ENCODE measurements at places on chromosomes 4 and X. TPM values are rescaled to one million over a fixed set of nuclear protein-coding genes. Genes with fewer than 3 reads are reported as not detected.

DNA sequence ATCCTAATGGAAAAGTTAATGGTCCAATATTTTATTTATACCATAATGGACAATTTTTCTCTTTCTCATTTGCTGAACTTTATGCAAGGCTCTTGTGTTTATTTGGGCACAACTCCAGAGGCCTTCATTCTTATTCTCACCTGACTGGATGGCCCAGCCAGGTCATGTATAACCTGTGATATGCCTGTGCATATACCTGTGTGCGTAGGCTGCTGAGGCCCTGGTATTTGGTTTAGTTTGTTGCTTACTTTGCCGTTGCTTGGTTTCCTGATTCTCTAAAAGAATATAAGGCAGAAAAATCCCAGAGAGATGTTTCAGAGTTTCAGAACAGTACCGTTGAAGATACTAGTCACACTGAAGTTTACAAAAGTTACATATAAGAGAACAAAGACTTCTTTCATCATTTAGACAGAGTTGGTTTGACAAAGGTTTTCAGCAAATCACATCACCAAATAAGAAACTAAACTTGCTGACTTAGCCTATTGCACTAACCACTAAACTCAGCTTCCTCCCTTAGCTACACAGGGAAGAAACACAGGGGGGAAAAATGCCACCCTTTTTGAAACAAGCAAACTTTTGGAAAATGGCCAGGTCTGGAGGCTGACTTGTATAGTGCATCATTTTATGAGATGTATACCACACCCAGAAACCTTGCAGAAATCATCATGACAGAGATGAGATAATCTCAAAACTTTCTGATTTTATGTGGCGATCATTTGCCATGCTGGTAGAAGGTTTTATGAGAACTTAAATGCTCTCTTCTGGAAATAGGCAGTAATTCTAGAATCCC is 248.5 kb downstream of the GRIA3 start:
- no peaks in the 10 kb centered on the region for H3K36me3 ChIP-seq
- H3K4me3 ChIP-seq = no peak overlapping the region
- H3K27ac ChIP-seq = no peak overlapping the region
- no peaks in the 10 kb centered on the region for H3K27me3 ChIP-seq

GRCh38 chrX:97876697-97877407 is 993.1 kb downstream of the RPA4 start:
- no peak for DNase-seq
- no peak overlapping the region for H3K27ac ChIP-seq
- no peaks in the 10 kb centered on the region for H3K27me3 ChIP-seq
- no peak overlapping the region for H3K4me3 ChIP-seq
- H3K4me1 ChIP-seq = no peaks in the 10 kb centered on the region

DNA sequence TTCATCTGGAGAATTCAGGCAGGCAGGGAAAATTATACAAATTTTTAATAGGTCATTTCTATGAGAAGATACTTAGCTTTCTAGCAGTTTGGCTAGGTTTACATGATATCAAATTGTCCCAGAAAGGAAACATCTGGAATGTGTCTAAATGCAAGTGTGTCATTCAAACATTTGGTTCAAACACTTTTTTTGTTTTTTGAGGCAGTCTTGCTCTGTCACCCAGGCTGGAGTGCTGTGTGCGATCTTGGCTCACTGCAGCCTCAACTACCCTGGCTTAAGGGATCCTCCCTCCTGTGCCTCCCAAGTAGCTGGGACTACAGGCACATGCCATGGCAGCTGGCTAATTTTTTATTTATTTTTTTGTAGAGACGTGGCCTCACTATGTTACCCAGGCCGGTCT is 31.6 kb downstream of the SPARCL1 start:
- no peak overlapping the region for H3K4me3 ChIP-seq
- H3K36me3 ChIP-seq = no peaks in the 10 kb centered on the region
- no peak for DNase-seq

GRCh38 chr4:52197306-52197705 is 146.2 kb downstream of the SPATA18 start:
- no peaks in the 10 kb centered on the region for H3K4me1 ChIP-seq
- no peaks in the 10 kb centered on the region for H3K27me3 ChIP-seq
- no peak overlapping the region for H3K27ac ChIP-seq
- no peak overlapping the region for H3K4me3 ChIP-seq
- H3K36me3 ChIP-seq = no peaks in the 10 kb centered on the region

Gene SYTL4
- total RNA-seq = not detected

- H3K36me3 ChIP-seq = no peaks in the 10 kb centered on the region
- no peaks in the 10 kb centered on the region for H3K4me1 ChIP-seq
- no peaks in the 10 kb centered on the region for H3K27me3 ChIP-seq
Observed at GRCh38 chrX:148865277-148866210, 365.1 kb downstream of the AFF2 start.

DNA sequence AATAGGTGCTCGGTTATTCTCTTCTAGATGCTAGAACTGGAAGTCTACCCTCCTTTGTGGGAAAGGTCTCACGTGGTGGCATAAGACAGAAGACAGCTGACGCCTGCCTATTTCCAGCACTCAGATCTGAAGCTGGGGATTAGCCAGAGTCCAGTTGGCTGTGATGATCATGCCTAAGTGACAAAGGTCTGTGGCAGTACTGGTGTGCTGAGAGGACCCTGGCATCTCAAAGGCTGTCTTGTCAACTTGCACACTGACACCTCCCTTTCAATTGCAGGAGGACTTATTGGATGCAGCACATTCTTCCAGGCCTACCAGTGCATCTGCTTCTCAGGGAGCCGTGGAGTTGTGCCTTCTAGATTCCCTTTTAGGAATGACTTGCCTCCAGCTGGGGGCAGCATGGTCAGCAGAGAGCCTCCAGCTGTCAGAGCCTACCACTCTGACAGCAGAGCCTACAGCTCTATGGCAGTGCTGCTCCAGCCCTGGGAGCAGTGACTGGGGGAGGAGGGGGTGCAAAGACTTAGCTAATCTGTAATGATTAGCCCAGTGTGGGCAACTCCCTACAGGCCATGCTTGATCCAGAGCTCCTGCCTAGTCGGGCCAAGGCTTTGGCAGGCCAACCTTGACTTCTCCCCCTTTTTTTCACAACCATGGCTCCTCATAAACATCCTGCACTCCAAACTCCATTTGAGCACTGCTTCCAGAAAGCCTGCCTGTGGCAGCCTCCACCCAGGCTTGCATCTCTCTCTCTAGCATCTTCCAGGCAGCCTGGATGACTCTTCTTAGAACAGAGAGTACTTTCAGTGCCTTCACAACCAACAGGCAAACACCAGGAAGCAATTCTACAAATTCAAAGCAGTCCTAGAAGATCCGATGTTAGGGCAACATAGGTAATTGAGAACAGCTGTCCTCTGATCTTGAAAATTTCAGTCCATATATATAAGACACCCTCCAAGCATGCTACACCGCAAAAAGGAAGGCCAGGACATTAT is 13.8 kb upstream of the FGFBP2 start:
- no peaks in the 10 kb centered on the region for H3K27me3 ChIP-seq
- DNase-seq = no peak
- H3K36me3 ChIP-seq = no peaks in the 10 kb centered on the region
- no peak overlapping the region for H3K4me3 ChIP-seq
- H3K27ac ChIP-seq = no peak overlapping the region
- H3K4me1 ChIP-seq = no peaks in the 10 kb centered on the region

GRCh38 chrX:10800796-10801195 is 180.4 kb upstream of the MID1 start:
- H3K4me3 ChIP-seq = no peak overlapping the region
- H3K4me1 ChIP-seq = no peaks in the 10 kb centered on the region
- no peak overlapping the region for H3K27ac ChIP-seq
- H3K27me3 ChIP-seq = no peaks in the 10 kb centered on the region
- DNase-seq = no peak
- no peaks in the 10 kb centered on the region for H3K36me3 ChIP-seq

- H3K27ac ChIP-seq = no peak overlapping the region
- H3K27me3 ChIP-seq = no peaks in the 10 kb centered on the region
- no peak overlapping the region for H3K4me3 ChIP-seq
- no peak for DNase-seq
- H3K36me3 ChIP-seq = no peaks in the 10 kb centered on the region
Observed at GRCh38 chrX:27549688-27550087, 40.5 kb upstream of the DCAF8L2 start.
